Naive thymus-derived CD8-positive, alpha-beta T cell (primary cell): ENCODE measurements at places on chromosomes 1 and 21.

DNA sequence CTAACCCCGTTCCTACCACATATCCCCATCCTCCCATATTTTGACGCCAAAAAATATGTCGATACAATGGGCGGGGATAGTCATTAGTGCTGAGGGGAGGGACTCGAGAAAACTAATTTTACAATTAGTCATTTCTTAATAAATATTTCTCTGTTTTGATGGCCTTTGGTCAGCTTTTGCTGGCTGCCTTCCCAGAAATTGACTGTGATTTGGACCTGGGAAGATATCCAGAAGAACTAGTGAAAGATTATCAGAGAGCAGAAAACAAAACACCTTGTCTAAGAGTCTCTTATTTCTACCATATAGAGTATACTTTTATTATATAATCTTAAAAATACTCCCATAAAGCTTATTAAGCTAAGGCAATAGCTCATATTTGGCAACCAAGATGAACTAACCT is 247.6 kb downstream of the MRPL39 start:
- DNase-seq, result no peak
- no peaks in the 10 kb centered on the region for H3K4me1 ChIP-seq
- no peak overlapping the region for H3K4me3 ChIP-seq
- peaks cover 2% of the 10 kb centered on the region for H3K27me3 ChIP-seq
- no peaks in the 10 kb centered on the region for H3K36me3 ChIP-seq

GRCh38 chr1:242784084-242784483 is 259.6 kb upstream of the PLD5 start:
- no peak for DNase-seq
- no peak overlapping the region for H3K4me3 ChIP-seq
- H3K27ac ChIP-seq, result peak overlapping the region; percentile 14
- no peaks in the 10 kb centered on the region for H3K4me1 ChIP-seq
- H3K27me3 ChIP-seq, result peaks cover 3% of the 10 kb centered on the region

DNA sequence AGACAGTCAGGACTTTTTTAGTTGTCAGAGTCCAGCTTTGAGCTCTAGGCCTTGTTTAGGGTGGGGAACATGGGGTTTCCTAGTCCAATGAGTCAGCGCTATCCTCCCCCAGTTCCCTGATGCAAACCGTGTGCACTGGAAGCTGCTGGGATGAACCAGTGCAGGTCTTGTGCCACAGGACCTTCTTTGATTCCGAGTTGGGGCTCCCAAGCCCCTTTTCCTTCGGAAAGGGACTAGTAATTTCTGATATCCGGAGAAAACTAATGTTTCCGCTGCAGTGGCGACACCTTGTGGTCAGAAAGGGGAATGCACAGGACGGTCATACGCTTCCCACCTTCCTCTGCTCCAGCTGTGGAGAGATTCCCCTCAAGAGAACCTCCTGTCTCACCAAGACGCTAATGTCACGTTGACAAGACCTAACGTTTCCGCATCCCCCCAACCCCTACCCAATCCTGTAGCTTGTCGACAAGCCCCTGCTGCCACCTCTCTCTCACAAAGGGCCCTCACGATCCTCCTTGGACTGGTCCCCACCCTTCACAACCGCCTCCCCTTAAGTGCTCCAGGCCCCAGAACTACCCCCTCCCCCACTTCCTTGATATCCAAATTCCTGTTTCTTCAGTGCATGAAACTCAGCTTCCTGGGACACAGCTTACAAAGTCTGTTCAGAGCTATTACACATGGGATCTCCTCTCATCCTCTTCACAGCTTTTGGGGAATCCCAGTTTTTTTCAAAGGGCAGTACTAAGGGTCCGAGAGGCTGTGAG is 30.9 kb downstream of the GPA33 start:
- peak overlapping the region; percentile 55 for H3K27ac ChIP-seq
- peak; percentile 66 for DNase-seq
- H3K4me1 ChIP-seq, result peaks cover 11% of the 10 kb centered on the region
- no peaks in the 10 kb centered on the region for H3K27me3 ChIP-seq

DNA sequence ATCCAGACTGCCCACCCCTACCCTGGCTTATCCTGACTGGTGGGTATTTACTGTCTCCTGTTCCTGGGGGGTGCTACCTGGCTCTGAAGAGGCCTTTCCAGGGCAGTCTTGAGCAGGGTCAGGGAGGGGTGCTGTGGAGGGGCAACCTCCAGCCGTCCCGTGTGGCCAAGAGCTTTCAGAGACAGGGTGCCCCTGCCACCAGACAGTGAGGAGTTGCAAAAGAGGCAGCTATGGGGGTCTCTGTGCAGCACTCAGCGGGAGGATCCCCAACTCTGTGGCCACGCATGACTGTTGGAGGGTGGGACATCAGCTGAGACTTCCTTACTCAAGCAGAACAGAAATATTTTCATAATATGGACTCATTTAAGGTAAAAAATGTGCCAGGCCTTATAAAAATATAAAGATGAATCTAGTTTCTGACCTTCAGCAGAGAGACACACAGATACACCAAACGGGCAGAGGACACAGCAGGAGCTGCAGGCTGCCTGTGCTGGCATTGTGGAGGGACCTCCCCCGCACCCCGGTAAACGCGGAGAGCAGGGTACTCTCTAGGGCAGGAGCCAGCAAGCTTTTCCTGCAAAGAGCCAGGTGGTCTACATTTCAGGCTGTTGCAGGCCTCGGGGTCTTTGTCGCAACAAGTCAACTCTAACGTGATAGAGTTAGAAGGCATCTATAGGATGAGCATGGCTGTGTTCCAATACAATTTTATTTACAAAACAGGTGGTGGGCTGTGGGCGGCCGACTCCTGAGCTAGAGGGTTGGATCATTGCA is 252.6 kb downstream of the RHOU start:
- H3K4me1 ChIP-seq, result peaks cover 4% of the 10 kb centered on the region
- no peak for DNase-seq
- no peaks in the 10 kb centered on the region for H3K27me3 ChIP-seq
- H3K27ac ChIP-seq, result no peak overlapping the region

DNA sequence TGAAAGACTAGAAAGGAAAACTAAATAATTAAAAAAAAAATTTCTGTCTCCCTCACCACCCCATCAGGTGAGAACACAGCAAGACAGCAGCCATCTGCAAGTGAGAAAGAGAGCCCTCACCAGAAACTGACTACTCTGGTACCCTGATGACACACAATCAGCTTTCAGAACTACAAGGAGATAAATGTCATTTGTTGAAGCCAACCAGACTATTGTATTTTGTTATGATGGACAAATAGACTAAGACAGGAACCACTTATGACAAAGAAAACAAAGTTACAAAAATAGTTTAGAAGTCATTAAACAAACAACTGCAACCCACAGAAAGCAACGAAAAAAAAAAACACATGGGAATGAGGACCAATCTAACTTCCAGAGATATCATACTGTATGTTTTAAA is 98.3 kb downstream of the FAF1 start:
- H3K4me1 ChIP-seq, result peaks cover 24% of the 10 kb centered on the region
- H3K27ac ChIP-seq, result no peak overlapping the region
- no peaks in the 10 kb centered on the region for H3K27me3 ChIP-seq
- no peak overlapping the region for H3K4me3 ChIP-seq
- no peak for DNase-seq

DNA sequence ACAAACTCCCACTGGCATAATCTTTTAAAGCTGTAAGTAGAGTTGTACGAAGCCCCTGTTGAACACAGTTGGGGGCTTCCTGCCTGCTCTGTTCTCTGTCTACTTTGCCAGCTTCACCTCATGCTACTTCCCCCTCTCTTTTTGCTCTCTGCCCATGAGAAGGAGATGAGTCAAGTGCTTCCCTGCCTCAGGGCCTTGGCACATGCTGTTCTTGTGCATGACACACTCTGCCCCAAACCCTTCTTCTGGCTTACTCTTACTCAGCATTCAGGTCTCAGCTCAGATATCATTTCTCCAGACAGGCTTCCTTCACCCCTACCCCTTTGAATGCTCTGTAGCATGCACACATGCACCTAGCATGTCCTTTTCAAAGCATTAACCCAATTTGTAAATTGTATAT is 208.8 kb downstream of the FOXD2 start:
- no peaks in the 10 kb centered on the region for H3K36me3 ChIP-seq
- H3K27me3 ChIP-seq, result peaks cover 8% of the 10 kb centered on the region
- no peak overlapping the region for H3K27ac ChIP-seq
- DNase-seq, result no peak
- H3K4me3 ChIP-seq, result no peak overlapping the region

DNA sequence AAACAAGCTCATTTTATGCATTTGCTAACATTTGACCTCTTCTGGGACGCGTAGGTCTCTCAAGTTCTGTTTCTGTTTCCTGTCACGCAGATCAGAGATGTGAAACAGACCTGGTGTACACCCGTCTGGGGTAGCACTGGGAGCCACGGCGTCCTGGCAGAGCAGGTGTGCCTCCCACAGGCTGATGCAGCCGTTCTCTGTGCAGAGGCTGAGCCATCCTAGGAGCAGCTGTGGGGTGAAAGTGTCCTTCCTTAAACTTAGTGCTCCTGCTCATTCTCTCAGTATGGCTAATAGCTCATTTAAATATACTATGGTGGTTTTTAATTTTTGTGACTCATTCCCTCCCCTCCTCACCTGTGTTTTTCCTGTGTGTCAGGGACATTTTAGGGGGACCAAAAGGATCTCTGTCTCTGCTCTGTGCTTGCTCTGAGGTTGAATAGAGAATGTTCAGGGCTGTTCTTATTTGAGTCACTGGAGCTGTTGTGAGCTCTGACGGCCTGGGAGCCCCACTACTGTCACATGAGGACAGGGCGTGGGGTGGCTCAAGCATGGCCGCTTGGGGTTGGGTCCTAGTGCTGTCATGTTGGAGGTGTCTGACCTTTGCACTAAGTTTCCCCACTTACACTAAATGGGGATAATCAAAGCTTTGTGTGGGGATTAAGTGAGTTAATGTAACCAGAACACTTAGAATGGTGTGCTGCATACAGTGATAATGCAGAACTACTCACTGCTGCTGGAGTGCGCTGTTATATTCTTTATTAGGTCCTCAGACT is 43.0 kb downstream of the GALNT2 start:
- no peaks in the 10 kb centered on the region for H3K36me3 ChIP-seq
- H3K27ac ChIP-seq, result peak overlapping the region; percentile 82
- H3K4me3 ChIP-seq, result peak overlapping the region; percentile 22
- H3K27me3 ChIP-seq, result no peaks in the 10 kb centered on the region
- peak; percentile 54 for DNase-seq

DNA sequence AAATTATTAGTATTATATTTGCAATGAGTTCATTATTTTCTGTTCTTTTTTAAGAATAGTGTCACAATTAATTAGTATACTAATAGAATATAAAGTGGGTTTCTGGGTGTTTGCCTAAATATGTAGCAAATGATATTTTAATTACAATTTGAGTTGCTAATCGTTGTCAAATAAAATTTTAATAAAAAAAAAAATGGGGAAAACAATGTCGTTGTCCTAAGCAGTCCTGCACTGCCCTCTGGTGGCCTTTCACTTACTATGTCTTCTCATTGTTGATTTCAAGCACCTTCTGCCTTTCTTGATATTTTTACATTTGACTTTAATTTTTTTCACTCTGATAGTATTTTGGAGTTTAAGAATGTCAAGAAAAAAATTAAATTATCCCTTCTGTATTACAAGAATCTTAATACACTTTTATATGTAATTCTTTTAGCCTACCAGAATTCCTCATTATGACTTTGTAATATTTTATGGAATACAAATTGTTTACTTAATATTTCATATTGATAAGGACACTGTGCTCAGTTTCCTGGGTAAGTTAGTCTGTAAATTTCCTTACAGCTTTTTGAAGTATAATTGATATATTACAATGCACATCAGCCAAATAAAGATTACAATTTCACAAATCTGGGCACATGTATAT is 104.5 kb upstream of the FMN2 start:
- H3K4me1 ChIP-seq, result no peaks in the 10 kb centered on the region
- no peak overlapping the region for H3K4me3 ChIP-seq
- no peak overlapping the region for H3K27ac ChIP-seq
- DNase-seq, result no peak

DNA sequence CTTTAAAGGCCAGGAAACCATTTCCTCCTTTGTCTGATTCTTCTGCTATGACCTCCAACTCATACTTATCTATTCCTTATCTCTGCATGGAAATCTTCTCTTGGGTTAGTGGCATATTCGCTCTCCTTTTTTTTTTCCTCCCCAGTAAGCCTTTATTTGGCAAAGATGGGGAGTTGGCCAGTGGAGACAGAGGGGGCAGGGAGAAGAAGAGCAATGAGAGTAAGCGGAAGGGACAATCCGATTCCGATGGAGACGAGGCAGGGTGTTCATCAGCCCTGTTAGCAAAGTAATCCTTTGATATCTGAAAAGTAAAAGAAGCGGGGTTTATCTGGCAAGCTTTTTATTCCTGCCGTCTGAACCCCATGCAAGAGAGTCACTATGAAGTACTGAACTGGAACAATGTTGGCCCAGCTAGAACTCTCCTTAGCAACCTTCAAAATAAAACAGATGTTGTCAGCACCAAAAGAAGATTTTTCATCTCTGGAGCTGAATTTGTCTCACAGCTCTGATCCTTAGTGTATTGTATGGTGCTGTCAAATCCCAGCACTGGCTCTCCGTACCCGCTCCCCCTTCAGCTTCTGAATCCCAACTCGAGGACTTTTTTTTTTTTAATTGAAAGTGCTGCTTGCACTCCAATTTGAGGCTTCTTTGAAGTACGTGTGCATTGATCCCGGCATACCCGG is 40.9 kb downstream of the PTGFRN start:
- H3K27ac ChIP-seq, result peak overlapping the region; percentile 7
- H3K4me3 ChIP-seq, result no peak overlapping the region
- H3K4me1 ChIP-seq, result peaks cover 5% of the 10 kb centered on the region
- no peak for DNase-seq
- no peaks in the 10 kb centered on the region for H3K36me3 ChIP-seq
- no peaks in the 10 kb centered on the region for H3K27me3 ChIP-seq

- peaks cover 14% of the 10 kb centered on the region for H3K27me3 ChIP-seq
- H3K4me3 ChIP-seq, result no peak overlapping the region
- no peaks in the 10 kb centered on the region for H3K4me1 ChIP-seq
- no peak for DNase-seq
These were observed 293.2 kb downstream of the DUSP10 start for GRCh38 chr1:221448585-221449175.

GRCh38 chr1:7549277-7550161 is 221.6 kb upstream of the VAMP3 start:
- no peaks in the 10 kb centered on the region for H3K36me3 ChIP-seq
- no peak overlapping the region for H3K27ac ChIP-seq
- no peak for DNase-seq
- H3K27me3 ChIP-seq, result peaks cover 40% of the 10 kb centered on the region
- no peak overlapping the region for H3K4me3 ChIP-seq

- no peak overlapping the region for H3K4me3 ChIP-seq
- no peak for DNase-seq
- peaks cover 37% of the 10 kb centered on the region for H3K36me3 ChIP-seq
- H3K27me3 ChIP-seq, result no peaks in the 10 kb centered on the region
- H3K27ac ChIP-seq, result no peak overlapping the region
These were observed 12.5 kb downstream of the CELA2B start for GRCh38 chr1:15488371-15488770.

GRCh38 chr1:98342566-98342965 is 319.0 kb upstream of the SNX7 start:
- no peak overlapping the region for H3K4me3 ChIP-seq
- no peaks in the 10 kb centered on the region for H3K4me1 ChIP-seq
- no peak for DNase-seq
- no peak overlapping the region for H3K27ac ChIP-seq
- no peaks in the 10 kb centered on the region for H3K27me3 ChIP-seq
